ENCODE measurements at places on chromosomes 2 and 18.

DNA sequence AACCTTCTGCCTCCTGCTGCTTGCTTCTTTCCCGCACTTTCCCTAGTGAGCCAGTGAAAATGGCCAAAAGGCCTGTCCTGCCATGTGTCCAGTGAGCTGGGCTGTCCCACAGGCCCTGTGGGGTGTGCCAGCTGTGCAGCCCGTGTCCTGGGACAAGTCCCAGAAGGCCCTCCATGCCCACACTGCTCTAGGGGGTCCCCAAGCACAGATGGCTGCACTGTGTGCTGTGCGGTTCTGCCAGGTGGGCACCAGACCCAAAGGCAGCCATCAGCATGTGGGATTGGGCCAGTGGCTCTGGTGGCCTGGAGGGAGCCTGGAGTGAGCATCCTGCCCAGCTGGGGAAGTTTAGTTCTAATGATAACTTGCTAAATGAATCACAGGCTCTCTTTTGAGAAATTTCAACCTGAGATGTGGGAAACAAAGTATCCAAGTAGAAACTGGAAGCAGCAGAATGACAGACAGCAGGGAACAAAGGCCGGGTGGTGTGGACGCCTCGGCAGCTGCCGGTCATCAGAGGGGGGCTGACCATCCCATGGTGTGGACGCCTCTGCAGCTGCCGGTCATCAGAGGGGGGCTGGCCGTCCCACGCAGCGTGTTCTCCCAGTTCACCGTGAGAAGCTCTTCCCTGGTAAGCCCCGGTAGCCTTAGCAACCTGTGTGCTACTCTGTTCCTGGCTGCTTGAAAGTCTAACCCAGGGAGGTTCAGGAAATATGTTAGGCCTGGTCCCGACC is 9.9 kb upstream of the CNDP2 start:
- DNase-seq = no peak

DNA sequence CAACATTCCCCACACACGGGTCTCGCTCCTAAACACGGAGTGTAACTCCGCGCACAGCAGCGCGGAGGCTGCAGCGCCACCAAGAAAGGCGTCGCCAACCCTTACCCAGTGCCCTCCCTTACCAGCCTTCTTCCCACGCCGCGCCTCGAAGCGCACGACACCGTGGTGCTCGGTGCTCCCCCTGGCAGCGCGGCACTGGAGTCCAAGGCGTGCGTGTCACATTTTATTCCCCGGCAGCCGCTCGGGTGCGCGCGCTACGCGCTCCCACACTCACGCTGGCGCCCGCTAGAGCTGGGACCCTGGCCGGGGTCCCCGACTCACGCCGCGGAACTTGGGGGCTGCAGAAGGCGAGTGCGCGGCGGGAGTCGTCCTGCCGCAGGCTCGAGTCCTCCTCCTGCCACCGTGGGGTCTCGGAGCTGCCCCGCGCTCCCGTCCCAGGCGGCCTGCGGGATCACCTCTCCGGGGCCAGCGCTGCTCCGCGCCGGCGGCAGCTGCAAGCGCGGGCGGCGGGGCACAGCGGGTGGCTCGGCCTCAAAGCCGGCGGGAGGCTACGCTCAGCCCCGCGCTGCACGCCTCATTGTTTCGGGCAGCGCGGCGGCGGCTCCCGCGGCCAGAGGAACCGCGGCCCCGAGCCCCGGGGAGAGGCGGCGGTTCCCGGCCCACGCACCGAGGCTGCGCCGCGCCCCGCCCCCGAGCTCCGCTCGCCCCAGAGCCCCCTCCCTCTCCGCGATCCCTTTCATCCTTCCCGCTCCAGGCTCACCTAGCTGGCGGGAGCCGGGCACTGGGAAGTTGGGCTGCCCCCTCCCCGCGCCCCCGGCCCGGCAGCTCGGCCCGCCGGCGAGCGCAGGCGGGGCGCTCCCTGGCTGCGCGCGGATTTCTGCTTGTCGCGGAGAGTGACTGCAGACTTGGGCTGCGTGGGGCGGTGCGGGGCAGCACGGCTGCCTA is at the start of gene ST6GAL2:
ST6GAL2 (minus strand) TSS at position 197 of the 945 bp plus-strand sequence. CDS start 42,190 bp downstream, outside the sequence.
- peak; percentile 42 for DNase-seq

- no peak for DNase-seq
These were observed 662 bp downstream of the ACVR2A start for GRCh38 chr2:147845411-147845971.

DNA sequence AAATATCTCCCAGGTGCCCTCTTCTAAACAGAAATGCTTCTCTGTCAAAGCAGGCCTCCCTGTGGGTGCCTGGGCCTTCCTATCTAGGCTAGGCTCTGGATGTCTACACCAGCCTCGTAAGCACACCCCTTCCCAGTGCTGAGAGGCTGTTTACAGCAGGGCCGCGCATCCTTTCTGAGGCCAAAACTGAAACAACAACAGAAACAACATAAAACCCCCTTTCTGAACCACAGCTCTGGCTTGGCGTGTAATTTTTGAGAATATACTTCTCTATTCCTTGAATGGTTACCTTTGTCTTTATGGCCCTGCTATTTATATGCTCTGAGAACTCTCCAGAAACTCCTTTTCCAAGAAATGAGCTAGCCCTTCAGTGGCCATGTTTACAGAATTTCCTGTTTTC is 118.4 kb downstream of the BCL2L11 start:
- no peak for DNase-seq

- DNase-seq = no peak
These were observed 57.2 kb downstream of the TSHZ1 start for GRCh38 chr18:75267643-75268363.

DNA sequence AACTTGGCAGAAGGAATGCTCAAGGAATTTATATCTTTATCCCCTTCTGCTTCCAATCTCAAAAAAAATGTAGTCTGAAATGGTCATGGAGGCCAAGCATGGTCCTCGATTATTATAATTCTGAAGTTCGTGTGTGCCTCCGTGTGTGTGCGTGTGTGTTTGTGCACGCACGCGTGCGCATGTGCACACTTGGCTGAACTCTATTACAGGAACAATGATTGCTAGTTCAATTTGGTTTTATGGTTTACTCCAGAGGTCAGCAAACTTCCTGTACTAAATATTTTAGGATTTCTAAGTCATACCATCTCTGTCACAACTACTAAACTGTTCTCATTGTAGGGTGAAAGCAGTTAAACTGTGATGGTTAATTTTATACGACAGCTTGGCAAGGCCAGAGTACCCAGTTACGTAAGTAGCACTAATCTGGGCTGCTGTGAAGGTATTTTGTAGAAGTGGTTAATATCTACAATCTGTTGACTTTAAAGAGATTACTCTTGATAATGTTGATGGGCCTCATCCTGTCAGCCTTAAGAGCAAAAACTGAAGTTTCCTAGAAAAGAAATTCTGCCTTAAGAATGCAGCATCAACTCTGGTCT is 5.8 kb upstream of the MARCHF7 start:
- no peak for DNase-seq

DNA sequence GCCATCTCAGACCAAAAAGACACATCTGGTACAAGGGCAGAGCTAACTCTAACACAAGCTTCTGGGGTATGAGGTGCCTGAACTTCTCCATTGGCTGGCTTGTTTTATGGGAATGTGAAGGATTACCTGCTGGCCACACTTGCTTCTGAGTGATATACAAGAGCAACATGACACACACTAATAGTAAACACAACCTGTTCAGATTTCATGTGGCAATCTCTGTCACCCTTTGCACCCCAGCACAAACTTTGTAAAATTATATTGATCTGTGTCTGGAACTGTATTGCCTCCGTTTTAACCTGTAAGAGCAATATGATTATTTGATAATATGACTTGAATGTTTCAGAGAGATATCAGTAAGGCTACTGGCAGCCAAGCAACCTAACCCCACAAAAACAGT is 276.7 kb downstream of the CCDC85A start:
- no peak for DNase-seq

- DNase-seq = no peak
These were observed 47.1 kb downstream of the DDX1 start for GRCh38 chr2:15638720-15639119.

Measured in Right ventricle myocardium superior (tissue), 1 donor.